ENCODE measurements at places on chromosomes 5 and 9.

DNA sequence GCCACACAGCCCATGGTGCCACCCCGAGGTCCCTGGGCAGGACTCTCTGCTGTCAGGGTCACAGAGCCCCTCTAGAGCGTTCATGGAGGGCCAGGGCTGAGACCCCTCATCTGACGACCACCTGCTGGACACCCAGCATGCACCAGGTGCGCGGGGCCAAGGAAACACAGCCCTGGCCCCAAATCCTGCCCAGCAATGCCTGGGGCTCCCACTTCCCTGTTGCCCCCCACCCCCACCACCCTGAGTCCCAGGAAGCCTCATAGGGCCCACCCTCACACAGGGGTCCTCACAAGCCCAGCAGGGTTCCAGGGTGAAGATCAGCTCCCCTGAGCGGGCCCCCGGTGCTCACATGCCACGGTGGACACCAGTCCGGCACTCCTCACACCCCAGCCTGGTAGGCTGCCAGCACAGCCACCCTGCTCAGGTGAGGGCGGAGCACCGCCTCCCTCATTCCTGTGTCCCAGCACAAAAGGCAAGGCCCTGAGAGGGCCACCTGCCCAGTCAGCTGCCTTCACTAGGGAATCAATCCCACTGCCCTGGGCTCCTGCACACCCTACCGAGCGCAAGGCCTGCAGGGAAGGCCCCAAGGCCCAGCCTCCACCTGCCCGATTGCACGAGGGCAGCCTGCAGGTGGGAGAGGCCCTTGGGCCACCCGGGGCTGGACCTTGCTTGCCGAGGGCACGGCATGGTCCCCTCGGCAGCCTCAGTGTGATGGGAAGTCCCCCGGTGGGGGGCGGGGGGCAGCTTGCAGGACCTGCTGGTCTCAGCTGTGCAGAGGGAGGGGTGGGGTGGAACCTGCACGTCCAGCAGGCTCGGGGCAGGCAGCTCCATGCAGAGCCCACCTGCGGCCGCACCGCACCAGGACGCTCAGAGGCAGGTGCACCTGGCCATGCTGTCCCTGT lies 56.4 kb upstream of the UBAC1 start:
- no peak for DNase-seq

DNA sequence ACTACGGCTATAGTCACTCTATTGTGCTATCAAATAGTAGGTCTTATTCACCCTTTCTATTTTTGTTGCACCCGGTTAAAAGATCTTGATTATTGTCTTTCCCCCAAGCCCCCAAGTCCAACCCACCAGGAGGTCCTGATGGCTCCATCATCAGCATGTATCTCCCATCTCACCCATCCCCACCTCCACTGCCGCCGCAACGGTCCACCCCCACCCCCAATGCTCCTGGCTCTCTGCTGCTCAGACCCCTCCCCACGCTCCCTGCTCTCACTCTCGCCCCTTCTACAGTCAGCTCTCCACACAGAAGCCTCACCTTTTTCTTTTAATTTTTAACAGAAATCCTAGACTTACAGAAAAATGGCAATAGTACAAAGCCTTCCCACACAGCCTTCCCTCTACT lies 51.5 kb upstream of the SH3PXD2B start:
- DNase-seq: no peak

- DNase-seq: no peak
Measured at GRCh38 chr5:151100681-151101080, 19.8 kb upstream of the TNIP1 start.

DNA sequence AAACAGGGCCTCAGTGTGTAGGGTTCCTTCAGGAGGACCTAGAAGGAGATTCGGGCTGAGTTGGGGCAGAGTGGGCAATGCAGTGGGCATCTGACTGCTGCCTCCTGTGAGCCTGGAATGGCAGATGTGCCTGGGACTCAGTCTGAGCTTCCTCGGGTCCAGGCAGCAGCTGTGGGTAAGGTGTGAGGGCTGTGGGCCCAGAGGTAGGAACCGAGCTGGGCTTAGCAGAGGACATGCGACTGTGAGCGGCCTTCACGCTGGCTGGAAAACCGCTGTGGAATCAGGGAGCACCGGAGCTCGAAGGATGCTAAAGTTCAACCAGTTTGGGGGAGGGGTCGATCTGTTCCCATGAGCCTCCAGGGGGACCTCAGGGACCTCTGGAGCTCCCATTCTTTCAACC lies 137.0 kb downstream of the PAX5 start:
- DNase-seq: no peak

GRCh38 chr5:138504799-138505198 lies 38.2 kb downstream of the ETF1 start:
- DNase-seq: no peak

DNA sequence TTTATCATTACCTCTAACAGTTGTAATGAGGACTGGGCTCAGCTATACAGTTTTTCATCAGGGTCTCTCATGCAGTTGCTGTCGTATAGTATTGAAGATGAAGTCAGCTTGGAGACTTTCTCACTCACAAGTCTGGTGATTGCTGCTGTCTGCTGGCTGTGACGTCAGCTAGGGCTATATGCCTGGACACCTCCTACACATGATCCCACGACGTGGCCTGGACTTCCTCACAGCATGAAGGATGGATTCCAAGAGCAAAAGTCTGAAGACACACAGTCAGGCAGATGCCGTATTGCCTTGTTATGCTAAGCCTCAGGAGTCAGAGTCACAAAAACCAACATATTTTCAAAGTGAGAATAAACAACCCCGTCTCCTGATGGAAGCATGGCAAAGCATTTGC lies 193.3 kb downstream of the LURAP1L start:
- DNase-seq: no peak

- DNase-seq: no peak
Measured at GRCh38 chr5:142295084-142295758, 29.6 kb downstream of the SPRY4 start.

DNA sequence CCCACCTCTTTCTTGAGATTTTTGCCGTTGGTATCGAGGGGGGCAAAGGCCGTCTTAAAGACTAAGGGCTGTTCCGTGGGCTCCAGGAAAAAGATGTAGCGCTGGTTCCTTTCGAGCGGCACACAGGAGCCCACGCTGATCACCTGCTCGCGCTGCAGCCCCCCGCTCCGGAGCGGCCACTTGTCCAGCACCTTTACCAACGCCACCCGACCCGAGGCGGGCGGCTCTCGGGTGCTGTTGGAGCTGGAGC lies 781 bp downstream of the NRG2 start:
- no peak for DNase-seq

DNA sequence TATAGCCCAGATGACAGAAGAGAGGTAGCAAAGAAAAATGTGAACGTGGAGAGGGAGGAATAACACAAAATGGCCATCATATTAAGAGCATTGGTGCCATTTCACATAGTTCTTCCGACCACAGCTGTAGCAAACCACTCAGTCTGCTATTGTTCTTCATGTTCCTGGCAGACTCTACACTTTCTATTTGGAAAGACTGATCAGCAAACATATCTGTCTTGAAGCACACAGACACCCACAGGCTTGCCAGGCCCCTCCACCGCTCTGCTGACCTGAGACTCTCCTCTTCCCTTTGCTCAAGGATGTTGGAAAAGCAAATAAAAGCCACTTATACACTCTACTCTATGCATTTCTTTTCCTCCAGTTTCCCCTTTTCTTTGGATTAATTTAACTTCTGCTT lies 298.0 kb downstream of the FBXL7 start:
- no peak for DNase-seq

DNA sequence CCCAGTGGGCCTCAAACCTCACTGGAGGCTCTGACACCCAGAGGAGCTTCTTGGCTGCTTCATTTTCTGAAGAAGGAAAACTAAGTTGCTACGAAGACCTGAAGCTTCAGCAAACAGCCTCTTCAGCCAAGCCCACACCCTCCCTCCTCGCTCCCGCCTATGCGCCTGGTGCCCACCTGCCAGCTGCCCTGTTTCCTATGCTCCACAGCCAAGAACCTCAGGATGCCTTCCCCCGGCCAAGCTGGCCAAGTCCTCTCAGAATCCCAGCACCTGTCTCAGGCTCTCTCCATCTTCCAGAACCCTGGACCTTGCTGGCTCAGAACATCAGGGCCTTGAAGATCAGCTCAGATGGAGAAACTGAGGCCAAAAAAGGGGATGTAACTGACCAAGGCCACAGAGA lies 60.4 kb downstream of the STK10 start:
- DNase-seq: no peak

- DNase-seq: no peak
Measured at GRCh38 chr9:114007991-114008666, 70.0 kb downstream of the AMBP start.

Data from D721Med (cell line).